Amygdala (tissue), 56 donors: ENCODE measurements at places on chromosomes 11 and 22.

DNA sequence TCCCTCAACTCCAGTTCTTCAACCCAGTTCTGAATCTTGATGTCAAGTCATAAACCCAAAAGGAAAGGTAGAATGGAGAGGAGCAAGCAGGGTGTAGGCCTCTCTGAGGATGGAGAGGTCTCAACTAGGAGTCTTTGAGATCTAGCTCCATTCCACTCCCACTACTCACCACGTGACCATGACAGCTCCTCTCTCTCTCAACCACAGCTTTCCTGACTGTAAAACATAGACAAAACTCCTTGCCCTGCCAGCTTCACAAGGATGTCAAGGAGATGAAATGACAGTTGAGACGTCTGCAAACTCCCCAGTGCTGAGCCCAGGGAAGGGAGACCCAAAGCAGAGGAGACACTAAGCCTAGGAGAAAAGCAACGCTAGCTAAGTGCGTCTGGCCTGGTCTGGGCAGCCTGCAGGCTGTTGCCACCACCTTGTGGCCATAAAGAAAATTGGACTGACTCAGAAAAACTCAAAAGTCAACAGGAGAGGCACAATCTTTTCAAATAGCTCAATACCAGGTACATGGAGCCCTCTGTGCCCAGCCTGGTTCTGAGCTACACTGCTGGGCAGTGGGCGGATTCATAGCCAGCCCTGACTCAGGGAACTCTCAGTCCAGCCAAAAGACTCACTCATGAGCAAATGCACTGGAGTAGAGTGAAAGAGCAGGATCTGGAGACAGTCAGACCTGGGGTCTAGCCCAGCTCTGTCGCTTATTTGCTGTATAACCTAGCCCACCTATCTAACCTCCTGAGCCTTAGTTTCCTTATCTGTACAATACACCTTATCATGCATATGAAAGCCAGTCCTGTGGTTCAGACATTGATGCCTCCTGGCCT lies 3.4 kb downstream of the CLPB start:
- peak; percentile 38 for DNase-seq

DNA sequence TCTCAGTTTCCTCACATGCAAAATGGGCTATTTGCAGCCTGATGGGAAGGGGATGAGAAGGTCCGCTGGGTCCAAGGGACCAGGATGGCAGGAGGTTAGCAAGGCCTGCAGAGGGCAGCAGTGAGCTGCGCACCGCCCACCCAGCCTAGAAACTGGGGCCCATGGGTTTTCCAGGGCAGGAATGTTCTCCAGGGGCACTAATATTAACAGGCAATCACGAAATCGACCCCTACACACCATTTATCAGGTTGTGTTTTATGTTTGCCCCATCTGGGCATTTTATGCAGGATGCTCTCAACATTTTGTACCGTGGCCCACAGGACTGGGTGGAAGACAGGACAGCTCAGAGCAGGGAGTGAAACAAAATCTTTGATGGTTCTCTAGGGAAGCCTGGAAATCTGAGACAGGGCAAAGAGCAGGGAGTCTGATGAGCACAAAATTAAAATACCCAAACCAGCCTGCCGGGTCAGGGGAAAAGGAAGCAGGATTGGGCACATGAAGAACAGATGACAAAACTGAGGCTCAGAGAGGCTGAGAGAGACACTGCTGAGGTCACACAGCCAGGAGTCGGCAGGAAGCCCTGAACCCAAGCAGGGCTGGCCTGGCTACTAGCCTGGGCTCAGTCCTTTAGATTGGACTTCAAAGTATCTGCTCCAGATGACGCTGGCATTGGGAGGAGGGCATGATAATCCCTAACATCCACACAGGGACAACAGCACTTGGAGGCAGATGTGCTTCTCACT lies 1.6 kb upstream of the BCR start:
- DNase-seq: peak; percentile 18

- DNase-seq: no peak
These were observed 618.8 kb downstream of the TBC1D22A start for GRCh38 chr22:47381240-47381639.

DNA sequence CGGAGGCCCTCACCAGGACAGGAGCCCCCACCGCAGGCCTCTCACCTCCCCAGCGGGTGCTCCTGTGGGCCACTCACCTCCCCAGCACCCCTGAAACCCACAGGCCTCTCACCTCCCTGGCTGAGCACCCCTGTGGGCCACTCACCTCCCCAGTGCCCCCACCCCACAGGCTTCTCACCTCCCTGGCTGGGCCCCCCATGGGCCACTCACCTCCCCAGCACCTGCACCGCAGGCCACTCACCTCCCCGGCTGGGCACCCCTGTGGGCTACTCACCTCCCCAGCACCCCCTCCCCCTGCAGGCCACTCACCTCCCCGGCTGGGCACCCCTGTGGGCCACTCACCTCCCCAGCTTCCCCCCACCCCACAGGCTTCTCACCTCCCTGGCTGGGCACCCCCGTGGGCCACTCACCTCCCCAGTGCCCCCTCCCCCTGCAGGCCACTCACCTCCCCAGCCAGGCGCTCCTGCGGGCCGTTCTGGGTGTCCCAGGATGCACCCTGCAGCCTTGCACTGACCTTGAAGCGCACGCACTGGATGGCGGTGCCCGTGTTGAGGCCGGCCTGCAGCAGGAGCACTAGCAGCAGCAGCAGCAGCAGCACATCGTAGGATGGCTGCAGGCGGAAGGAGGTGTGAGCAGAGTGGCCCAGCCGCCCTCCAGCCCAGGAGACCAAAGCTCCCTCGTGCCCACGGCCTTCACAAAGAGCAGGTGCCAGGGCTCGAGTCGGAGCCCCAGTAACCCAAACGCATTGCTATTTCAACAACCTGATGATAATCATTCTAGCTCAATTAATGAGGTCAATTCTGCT lies 5.7 kb upstream of the TTLL8 start:
- no peak for DNase-seq

DNA sequence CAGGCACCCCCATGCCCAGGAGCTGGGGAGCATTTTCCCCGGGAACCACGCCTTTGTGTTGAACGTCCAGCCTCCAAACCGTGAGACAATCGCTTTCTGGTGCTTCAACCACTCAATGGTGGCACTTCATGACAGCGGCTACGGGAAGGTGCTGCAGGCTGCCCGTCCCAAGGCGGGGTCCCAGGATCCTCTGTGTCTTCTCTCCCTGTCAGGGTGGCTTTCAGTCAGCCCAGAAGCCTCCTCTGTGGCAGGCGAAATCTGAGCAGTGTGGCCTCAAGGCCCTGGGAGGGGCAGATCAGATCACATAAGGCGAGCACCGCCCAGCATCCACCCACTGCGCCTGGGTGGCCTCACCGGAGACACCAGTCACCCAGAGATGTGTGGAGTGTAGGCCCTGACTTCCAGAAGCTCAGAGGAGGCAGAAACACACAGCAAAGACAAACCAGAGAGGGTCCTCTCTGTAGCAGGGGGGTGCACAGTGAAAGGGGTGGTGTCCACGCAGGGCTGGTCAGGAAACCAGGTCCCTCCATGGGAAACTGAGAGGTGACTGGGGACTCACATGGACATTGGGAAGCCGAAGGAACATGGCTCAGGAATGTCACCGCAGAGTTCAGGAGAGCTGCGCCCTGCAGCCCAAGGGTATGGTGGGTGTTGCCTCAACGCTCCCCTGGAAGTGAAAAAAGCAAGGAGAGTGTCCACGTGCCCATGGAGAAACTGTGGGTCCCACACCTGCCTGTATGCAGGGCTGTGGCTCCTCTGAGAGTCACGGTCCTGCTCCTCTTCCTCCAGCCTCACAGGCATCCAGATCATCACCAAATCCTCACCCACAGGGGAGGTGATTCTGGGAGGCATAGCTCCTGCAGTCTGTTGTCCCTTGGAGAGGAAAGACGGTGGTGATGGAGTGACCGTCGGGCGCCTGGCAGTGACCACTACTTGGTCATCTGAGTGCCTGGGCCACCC lies 1420.7 kb downstream of the TBC1D22A start:
- DNase-seq: no peak

- DNase-seq: no peak
These were observed 49.2 kb downstream of the DBX1 start for GRCh38 chr11:20110908-20111669.

DNA sequence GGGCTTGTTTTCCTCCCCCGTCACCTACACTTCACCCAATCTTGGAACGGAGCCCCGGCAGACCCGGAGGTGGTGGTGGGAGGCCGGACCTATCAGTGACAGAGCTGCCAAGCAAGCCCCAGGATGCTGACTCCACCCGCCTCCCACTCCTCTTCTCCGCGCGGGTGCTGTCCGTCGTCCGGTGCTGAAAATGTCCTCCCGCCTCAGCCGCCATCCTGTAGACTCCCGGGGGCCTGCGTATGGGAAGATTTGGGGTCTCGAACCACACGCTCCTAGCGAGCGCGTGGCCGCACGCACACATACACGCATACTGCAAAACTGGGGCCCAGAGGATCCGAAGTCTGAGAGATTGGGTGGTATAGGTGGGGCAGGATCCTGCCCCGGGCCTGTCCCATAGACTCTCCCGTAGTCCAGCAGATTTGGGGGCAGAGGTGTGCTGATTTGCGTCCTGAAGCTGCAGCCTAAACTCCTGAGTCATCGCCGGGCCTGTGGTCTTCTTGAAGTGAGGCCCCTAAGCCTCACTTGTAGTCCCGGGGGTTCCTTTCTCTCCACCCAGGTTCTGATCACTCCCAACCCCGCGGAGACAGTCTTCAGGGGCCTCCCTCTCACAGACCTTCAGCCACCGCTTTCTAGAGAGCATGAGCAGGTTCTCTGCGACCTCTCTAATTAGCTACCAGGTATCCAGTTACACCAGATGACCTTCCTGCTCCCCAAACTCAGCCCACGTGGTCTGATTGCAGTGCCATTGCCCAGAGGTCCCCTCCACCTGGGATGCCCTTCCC lies 796 bp upstream of the YIF1A start:
- DNase-seq: no peak

DNA sequence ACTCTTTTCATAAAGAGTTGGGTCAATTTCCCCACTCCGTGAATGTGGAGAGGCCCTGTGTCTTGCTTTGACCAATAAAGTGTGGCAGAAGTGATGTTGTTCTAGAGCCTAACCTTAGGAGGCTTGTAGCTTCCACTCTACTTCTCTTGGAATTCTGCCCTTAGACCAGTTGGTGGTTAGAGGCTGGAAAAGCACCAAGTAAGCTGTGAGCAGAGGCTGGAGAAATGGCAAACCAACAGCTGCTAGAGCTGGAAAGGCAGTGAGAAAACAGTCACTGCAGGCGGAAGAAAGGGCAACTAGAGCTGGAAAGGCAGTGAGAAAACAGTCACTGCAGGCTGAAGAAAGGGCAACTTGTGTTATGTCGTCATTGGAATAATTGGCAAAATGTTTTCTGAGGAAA lies 29.8 kb upstream of the MSANTD2 start:
- no peak for DNase-seq

GRCh38 chr11:121265586-121265985 lies 27.0 kb upstream of the SC5D start:
- no peak for DNase-seq
